ENCODE measurements at places on chromosomes 11 and 22.

- DNase-seq: no peak
Observed at GRCh38 chr11:133403900-133404299, 128.4 kb downstream of the OPCML start.

DNA sequence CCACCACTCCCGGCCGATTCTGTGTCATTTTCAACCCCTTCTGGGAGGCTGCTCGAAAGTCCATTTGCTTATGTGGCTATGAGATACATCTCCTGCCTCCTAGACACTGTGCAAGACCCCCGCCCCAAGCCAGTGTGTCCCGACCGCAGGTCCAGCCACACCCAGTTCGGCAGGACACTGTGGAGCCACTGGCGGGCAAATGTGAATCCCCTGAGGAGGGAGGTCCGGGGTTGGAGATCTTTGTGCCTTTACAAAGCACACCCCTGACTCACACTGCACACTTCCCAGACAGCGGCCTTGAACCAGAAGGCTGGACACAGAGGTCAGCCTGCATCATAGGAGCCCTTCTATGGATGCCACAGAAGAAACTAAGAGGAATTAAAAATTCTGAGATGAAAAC is 17.4 kb downstream of the FXYD6 start:
- no peak for DNase-seq

GRCh38 chr11:115759622-115760460 is 255.6 kb upstream of the CADM1 start:
- peak; percentile 50 for DNase-seq

DNA sequence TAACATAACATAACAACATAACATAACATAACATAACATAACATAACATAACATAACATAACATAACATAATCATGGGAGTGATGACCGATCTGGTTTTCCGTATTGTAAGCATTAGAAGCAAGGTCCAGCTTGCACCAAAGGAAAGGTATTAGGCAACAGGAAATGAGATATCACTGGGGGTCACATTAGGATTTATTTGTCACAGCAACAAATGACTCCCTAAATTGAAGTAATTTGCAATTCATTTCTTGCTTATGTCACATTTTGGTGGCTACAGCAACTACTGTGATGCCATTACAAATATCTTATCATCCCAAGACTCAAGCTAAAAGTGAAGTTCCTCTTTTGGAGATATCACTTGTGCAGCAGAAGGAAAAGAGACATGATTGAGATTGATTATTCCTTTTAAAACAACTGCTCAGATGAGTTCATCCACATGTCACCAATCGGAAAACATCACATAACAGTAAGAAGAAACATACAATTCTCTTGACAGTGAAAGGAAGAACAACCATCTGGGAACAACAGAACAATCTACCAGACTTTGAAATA is 1331.1 kb upstream of the RAG2 start:
- no peak for DNase-seq

DNA sequence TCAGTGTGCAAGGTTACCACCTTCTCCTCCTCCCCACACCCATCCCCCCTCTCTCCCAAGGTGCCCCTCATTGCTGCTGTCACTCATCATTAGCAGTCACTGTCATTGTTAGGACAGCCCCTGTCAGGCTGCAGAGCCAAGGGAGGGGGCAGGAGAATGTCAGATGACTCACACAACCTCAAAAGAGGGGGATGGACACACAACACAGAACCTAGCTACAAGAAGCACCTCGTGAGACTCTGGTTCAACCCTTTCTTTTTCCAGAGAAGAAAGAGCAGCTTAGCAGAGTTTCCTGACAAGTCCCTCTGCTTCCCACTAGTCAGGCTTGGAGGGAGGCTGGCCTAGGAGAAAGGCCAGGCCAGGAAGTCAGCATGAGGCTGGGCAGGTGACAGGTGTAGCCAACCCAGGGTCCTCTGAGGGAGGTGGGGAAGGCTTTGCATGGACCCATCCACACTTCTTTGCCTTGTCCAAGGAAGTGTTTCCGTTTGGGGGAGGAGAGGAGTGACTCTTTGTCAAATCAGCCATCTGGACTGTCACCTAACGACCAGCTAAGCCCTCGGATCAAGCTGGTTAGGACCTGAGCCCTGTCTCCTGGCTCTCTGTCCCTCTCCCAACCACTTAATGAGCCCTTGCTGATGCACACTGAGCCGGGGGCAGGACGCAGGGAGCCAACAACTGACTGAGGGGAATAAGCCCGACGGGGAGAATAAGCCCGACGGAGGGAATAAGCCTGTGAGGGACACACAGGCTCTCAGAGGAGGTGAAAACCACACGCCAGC is 18.3 kb downstream of the ADORA2A start:
- no peak for DNase-seq

DNA sequence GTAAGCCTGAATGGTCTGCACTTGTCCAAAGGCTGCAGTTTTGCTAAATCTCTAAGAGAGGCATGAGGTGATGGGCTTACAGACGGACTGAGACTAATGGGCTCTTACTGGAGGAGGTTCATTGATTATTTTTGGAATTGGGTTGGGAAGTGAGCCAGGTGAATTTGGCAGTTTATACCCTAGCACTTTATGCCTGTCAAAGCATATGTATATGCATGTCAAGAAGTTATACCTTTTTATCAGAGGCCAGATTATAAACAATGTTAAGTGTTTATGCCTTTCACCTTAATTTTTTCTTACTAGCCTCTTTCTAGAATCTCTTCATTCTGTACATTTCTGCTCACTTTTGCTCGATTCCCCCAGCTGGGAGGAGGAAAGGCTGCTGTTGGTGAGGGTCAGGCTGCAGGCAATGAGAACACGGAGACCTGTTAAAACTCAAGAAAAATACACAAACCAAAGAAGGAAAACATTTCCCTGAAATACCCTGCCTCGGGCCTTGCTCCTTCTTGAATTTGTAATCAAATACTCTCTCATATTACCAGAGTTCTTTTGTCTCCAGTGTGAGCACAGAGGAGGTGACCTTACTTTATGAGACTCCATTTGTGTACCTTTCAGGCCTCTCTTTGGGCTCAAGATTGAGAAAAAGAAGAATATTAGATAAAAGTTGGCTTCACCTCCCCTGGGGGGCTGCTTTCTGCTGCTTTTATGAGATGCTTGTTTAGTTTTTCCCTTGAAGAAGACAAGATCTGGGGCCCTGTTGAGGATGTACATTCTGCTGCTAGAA is 19.6 kb downstream of the NAT10 start:
- no peak for DNase-seq

GRCh38 chr11:2533587-2534133 is 88.9 kb downstream of the KCNQ1 start:
- DNase-seq: no peak

Measured in substantia nigra (tissue), 51 donors.